CD14-positive monocyte (primary cell): ENCODE measurements at places on chromosomes 16 and 17.

DNA sequence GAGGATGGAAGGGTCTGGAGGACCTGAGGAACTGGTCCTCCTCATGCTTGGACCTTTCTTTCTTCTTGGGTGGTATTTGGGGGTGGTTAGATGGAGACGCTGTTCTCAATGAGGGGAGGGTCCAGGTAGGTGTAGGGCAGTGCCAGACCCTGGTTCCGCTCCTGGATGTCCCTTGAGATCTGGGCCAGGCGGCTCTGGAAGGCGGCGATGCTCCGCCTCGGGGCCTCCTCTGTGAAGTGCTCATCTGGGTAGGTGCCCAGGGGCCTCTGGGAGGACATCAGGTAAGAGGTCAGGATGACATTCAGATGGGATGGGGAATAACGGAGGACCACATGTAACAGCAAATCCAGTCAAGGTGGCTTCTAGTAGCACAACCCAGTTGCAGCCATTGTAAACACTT lies 9.0 kb upstream of the ALOX12B start:
- DNase-seq: no peak

DNA sequence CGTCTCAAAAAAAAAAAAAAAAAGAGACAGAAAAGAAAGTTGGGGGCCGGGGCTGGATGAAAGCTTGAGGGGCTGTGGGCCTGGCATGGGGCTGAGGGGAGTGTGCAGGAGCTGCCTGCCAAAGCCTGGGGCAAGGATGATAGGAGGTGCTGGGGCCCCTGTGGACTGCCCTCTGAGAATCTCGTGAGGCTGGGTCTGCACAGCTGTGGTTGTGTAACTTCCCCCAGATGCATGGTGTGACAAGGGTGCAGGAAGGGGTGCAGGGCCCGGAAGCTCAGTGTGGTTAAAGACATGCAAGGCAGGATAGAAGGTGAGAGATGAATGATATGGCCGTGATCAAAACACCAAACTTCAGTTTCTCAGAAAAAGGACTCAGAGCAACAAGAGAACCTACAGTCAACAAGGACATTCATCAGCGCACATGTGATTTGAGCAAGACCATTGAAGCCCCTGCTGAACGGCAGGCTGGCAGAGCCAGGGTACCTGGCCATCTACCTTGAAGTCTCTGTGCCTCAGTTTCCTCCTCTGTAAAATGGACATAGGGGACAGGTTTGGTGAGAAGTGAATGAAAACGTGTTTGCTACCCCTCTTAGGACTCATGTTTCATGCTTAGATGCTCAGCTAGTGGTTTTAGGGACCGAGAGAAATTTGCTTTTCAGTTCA lies 9.6 kb downstream of the IL32 start:
- peak; percentile 46 for DNase-seq

- no peak for DNase-seq
Measured at GRCh38 chr16:30033270-30033669, 2.2 kb upstream of the TLCD3B start.

GRCh38 chr16:84986879-84987278 lies 24.5 kb downstream of the ZDHHC7 start:
- DNase-seq: no peak

- DNase-seq: no peak
Measured at GRCh38 chr16:65787921-65788320, 578.6 kb upstream of the CDH5 start.

DNA sequence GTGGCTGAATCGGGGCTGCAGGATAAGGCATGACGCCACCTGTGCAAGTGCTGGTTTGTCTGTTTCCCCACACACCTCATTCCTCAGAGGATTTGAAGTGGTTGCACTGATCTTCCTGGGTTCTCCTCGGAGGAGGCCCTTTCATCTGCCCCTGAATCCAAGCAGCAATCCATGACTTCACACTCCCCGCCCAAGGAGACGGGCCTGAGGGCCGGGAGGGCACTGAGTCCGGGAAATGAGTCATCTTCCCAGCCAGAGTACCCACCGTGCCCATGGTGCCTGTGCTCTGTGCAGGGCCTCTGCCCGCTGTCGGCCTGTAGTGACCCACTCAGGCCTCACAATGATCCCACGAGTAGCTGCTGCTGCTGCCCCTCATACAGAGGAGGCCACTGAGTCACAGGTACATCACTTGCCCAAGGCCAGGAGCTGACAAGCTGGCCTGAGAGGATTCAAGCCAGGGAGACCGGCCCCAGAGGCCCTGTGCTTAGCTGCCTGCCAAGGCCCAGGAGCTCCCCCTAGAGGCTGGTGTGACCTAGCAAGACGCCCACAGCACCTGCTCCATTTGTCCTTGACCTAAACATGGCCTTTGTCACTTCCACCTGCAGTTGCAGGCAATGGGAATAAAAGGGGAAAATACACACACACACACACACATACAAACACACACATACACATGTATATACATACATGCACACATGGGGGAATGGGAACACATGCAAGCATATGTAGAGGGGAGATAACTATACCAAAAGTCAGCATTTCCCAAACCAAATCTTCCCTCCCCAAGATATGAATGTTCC lies 240.0 kb downstream of the C16orf95 start:
- peak; percentile 50 for DNase-seq

GRCh38 chr17:30229012-30229411 lies 6.5 kb downstream of the SLC6A4 start:
- no peak for DNase-seq

DNA sequence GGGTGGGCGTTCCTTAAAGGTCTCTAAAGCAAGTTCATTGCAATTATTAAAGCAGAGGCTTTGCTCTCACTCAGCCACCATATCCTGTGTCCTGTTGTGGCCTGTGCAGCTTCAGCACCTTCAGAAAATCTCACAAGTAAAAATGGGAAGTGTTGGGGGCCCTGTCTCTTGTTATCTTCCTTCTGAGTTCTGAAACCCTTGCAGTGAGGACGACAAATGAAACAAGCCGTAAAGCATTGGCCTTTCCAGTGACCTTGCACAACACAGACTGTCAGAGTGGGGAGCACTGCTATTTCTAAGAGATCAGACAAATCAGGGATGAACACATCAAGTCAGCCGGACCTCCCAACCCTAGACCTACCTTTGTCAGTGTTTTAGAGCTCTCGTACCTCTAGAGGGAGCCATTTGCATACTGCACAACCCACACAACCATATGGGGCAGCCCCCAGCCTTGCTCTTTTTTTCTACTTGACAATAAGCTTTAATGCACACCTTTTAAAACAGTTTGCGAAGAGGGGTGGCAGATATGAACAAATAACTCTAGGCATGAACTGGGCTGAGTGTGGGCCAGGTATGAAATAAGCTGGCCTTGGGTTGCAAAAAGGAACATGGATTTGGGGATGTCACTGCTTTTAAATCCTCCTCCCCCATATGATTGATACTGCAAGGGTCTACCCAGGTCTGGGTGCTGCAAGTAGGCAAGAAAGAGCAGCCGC lies 89.8 kb downstream of the KATNIP start:
- DNase-seq: no peak

DNA sequence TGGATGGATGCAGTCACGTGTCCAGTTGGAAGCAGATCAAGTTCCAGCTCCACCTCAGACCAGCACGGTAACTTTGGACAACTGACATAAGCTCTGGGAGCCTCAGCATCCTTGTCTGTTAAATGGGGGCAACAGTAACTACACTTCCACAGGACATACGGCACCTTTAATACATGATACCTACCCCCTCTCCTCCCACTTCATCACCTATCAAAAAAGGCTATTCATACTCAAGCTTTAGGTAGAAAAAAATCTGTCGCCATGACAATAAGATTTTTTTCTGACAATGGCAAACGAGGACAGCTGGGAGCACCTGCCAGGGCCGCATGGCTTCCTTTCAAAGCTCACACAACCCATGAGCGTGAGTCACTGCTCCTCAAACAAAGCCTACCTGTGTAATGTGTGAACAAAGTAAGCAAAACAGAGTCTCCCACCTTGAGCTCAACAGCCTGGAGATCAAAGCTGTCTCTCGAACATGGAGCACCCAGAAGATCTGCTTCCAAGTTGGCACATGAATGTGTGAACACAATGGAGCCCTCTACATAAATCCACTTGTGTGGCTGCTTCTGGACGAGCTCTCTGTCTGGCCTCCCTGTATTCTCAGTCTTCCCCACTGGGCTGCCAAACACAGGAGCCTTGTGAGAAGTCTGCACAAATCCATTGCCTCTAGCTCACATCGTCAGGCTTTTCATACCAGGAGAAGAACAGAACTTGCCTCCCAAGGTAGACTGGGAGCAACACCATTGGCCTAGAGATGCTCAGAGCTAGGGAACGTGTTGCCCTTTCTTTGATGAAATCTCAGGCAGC lies 459.7 kb downstream of the SOX9 start:
- DNase-seq: no peak

GRCh38 chr17:33145941-33146340 lies 147.2 kb downstream of the ASIC2 start:
- DNase-seq: no peak

DNA sequence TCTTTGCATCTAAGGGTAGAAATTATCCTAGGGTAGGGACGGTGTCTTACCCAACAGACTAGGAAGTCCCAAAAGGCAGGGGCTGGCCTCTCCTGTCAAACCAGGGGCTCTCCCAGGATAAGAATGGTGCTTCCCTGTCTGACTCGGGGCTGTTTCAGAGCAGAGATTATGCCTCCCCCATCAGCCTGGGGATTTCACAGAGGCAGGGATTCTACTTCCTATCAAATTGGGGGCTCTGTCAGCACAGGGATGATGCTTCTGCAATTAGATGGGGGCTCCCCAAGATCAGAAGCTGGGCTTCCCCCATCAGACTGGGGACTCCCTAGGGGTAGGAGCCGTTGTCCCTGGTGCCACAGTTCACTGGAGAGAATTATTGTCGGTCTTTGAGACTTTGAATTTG lies 2.3 kb downstream of the NXPH3 start:
- DNase-seq: no peak

DNA sequence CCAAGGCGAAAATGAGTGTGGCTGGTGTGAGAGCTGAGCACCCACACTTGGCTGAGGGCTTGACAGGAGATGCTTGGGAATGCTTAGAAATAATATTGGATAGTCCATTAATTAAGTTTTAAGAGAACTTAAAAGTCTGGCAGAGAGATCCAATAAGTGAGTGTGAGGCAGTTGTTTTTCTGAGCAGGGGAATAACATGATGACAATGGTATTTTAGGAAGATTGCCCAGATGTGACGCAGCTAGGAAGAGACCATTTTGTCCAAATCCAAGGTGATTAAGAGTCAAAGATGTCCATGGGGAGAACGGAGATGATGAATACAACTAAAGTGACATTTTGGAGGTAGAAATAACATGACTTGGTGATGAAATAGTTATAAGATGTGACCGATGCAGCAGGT lies 102.8 kb upstream of the AXIN2 start:
- no peak for DNase-seq

GRCh38 chr17:48571826-48572417 lies 6.2 kb downstream of the HOXB4 start:
- no peak for DNase-seq

- DNase-seq: no peak
Measured at GRCh38 chr16:69105501-69106361, at the start of gene HAS3. HAS3 (plus strand) TSS chr16:69105653; CDS start chr16:69109396, 3,743 bp downstream.

DNA sequence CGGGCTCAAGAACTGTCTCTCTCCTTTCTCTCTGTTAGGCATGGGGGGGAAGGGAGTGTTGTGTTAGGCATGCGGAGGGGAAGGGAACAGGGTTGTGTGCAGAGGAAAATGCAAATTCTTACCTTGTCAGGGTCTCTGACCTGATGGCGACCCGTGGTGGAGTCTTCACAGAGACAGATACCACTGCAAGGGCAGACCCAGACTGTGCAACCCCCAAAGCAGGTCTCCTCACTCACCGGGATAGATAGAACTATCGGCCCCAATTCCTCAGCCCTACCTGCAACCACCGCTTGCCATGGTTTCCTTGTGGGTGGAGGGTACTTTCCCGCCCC lies 9.6 kb upstream of the MPP2 start:
- DNase-seq: no peak

- DNase-seq: no peak
Measured at GRCh38 chr17:30000755-30001257, 59.4 kb downstream of the EFCAB5 start.

- DNase-seq: no peak
Measured at GRCh38 chr16:11016993-11017392, 72.6 kb downstream of the CLEC16A start.

DNA sequence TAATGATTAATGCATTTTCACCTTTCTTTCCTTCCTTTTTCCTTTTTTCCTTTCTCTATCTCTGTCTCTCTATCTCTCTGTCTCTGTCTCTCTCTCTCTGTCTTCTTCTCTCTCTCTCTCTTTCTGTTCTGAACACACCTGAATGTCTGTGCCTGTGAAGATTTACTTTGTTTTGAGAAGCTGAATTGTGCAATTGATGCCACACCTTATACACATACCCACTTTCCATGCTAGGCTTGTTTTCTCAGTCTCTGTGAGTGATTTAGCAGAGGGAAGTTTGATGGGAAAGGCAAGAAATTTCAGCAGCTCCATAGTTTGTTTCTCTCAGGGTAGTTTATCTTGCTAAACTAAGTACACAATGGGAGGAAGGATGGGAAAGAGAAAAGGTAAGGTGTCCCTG lies 9.3 kb upstream of the CAPNS2 start:
- DNase-seq: no peak

GRCh38 chr17:17884391-17885357 lies 47.9 kb upstream of the SREBF1 start:
- no peak for DNase-seq

DNA sequence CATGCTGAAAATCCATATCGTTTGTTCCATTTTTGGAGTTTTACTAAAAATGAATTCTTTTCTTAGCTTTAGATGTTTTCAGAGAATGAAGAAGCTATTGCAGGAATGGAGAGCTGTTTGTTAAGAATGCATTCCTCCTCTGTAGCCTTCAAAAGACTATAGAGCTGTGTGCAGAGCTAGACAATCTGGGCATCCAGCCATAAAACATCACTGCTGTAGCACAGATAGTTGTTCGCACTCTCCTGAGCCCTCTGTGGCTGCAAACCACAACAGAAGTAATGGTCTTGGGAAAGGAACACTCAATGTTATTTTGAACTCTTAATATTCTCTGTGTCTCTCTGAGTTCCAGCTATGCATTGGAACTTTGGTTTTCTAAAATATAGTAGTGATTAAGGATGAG lies 4.9 kb downstream of the TNRC6C start:
- no peak for DNase-seq

GRCh38 chr17:66203274-66204015 lies 11.5 kb upstream of the CEP112 start:
- DNase-seq: no peak

DNA sequence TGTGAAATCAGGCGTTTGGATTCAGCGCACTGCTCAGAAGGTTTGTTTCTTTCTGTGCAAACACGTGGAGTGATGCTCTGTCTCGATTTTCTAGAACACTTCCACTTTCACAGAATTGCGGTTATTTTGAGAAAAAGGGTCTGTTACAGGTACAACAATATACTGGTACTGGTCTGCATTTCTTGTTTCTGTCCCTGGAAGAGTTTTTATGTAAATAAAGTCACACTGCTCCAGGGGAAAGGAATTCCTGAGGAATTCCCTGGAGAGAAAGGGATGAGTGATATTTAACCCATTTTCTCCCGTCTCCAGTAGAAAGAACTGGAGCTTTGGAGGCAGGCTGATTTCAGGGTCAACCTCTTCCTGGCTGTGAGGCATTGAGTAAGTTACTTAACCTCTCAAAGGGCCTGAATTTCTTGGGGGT lies 16.2 kb upstream of the RMI2 start:
- no peak for DNase-seq
